ENCODE measurements at places on chromosomes 5 and 9.

- DNase-seq: no peak
Measured at GRCh38 chr9:4489919-4490704, at the start of gene SLC1A1. Gene SLC1A1, plus strand, starts transcription at chr9:4490468. Its CDS starts 212 bp downstream, at chr9:4490680.

- DNase-seq: no peak
Measured at GRCh38 chr9:113541019-113541900, 77.7 kb downstream of the RGS3 start.

- DNase-seq: no peak
Measured at GRCh38 chr9:126591083-126591482, 22.6 kb upstream of the LMX1B start.

DNA sequence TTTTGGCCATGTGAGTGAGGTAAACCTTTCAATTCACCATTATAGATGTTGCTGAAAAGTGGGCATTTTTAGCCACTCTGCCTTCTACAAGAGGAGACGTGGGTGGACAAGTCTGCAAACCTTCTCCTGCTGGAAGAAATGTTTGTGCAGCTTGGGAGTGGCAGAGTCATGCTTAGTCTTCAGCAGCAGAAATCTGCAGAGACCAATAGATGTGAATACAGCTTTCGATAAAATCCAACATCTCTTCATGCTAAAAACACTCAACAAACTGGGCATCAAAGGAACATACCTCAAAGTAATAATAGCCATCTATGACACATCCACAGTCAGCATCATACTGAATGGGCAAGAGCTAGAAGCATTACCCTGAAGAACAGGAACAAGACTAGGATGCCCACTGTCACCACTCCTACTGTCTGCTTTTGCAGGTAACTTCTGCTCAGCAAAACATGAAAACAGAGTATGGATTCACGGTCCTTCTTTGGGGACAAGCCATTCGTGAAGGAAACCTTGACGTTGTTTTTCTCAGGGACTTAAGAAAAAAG lies 91.3 kb downstream of the RALGPS1 start:
- DNase-seq: no peak

DNA sequence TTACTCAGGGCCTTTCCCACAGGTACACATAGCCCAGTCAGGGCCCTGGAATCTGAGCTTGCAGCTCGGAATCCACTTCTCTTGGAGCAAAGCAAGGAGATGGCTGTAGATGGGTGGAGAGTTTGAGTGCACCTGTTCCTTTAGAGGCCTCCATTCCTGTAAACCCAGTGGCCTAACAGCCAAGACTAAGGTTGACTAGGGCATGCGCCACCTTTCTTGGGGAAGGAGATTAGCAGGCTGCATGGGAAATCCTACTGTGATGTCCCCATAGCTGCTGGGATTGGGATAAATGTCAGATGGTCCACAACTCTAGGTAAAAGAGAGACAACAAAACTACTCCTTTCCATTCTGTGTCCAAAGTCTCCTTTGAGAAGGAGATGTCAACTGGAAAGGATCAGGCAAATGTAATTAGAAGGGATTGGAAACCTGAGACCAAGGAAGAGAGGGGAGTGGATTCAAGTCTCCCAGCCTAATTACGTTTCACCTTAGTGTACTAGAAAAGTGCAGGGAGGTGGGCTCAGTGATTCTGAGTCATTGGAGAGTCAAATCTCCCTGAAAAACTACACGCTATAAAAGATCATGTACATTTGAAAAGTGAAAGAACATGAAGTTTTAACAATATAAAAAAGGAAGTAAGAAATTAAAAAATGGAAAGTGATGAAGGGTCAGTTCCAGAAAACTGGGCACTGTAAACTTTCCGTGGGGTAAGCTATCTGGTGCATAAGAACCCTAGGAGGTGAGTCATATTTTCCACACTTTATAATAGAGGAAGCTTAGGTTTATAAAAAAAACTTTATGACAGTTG lies 104.2 kb downstream of the SEC61B start:
- DNase-seq: no peak

DNA sequence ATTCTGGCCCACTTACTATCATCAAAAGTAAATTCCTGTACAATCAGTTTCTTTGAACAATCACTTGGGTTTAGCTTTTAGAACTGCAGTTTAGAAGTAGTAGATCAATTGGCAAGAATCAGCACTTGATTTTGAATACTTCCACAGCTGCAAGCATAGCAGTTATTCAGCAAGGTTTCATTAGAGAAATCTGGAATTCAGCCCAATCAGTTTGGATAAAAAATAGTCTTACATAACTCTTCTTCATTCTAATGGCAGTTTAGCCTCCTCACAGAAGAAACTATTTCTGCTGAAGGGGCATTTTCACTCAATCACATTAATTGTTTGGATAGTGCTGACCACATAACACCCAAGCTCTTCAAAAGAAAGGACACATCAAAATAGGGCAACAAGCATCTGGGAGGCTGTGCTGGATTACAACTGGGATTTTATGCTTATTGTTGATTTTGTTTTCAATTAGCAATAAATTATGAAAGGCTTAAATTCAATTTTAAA lies 336.2 kb upstream of the PDE4D start:
- no peak for DNase-seq

- no peak for DNase-seq
Measured at GRCh38 chr9:4318741-4319140, 18.9 kb upstream of the GLIS3 start.

DNA sequence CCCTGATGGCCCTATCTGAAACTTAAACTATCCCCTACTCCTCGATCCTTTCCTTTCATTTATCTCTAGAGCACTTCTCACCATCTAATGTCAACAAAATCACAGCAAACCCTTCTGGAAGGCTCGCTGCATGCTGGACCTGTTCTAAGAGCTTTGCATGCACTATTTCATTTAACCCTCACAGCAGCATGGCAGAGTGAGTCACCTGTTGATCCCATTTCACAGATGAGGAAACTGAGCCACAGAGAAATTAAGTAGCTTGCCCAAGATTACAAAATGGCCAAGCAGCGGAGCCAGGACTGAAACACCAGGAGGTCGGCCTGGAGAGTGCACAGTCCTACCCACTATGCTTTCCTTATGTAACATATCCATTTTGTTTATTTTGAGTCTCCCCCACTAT lies 93.1 kb downstream of the ZNF622 start:
- DNase-seq: no peak

DNA sequence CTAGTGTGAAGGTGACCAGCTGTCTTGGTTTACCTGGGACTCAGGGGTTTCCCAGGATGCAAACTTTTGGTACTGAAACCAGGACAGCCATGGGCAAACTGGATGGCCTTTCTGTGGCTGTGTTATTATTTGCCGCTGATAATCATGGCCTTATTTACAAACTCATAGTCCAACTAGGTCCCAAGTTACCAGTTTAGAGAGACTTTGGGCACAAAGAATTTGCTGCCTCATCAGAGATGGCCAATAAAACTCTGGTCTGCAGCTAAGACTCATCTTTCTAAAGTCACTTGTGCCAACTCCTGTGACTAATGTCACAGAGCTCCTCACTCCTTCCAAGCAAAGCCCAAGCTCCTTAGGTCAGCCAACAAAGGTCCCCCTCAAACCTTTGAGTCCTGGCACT lies 47.5 kb upstream of the PLPP6 start:
- DNase-seq: no peak

- DNase-seq: no peak
Measured at GRCh38 chr9:82513242-82513751, 524.7 kb downstream of the SPATA31D1 start.

DNA sequence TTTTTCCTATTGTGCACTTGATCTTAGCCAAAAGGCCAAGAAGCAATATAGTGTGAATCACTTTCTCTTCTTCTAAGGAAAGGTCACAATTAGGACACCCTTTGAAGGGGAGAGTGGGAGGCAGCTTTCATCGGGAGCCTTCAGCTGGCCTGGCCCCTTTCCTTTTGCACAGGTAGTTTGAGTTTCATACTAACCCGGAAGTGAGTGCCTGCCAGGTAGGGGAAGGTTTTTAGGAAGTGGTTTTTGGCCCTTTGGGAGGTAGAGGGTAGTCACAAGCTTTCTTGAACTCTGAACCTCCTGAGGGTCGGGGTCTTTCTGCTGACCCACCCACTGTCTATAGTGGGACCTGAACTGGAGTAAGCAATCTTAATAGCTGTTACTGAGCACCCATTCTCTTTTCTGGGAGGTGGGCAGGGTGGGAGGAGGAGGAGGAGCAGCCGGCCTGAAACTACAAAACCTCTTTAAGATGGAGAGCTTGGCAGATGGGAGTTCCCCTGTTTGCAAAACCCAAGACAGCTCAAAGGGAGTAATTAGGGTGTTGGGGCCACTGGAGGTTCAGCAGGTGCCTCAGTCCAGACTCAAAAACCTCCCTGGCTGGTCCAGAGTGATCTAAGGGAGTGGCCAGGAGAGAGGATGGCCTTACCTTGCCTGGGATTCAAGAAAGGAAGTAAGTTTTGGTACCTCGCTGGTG lies 6.0 kb downstream of the LARP1 start:
- no peak for DNase-seq

GRCh38 chr5:167624053-167624452 lies 667.4 kb upstream of the WWC1 start:
- DNase-seq: no peak

DNA sequence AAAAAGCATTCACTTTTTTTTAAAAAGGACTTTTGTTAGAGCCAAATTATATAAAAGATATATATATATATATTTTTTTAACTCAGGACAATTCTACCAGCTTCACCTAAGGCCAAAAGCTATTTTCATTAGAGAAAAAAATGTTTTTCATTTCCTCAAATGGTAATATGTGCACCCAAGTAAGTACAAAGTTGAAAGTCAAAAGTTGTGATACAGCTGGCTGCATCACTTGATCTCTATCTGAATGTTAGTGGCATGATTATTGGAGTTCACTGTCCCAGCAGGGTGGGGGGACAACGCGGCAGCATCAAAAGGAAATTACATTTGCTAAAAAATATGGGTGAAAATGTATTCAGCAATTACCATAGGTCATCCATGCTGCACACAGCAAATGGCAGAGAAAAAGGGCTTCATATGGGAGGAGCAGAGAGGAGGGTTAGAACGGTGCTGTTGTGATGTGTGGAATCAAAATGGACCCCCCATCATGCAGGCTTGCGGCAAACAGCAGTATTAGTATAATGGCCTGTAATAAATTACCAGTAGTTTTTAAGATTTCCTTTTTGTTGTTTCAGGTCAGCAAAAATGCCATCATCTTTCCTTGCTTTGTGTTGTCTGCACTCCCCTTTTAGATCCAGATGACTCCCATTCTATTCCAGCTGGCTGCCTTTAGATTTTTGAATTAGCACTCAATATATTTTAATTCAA lies 253.7 kb downstream of the MAT2B start:
- DNase-seq: no peak

DNA sequence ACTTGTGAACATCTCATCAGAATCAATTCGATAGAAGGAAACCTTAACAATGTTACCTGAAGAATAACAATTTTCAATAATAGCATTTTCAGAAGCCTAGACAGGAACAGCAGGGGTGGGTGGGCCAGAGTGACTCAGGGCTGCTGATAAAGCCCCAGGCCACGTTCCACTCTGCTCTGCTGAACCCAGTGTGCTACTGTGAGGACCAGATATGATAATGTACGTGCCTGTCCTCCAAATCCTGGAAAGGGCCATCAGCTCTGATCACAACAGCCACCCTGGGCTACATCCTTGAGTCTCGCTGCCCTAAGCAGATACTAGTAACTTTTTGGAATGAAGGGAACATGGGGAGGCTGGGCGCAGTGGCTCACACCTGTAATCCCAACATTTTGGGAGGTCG lies 91.3 kb downstream of the PRRT1B start:
- no peak for DNase-seq

GRCh38 chr5:53109056-53109442 lies 508 bp downstream of the MOCS2 start:
- DNase-seq: no peak

- no peak for DNase-seq
Measured at GRCh38 chr5:90558344-90559192, at the start of gene ADGRV1. Gene ADGRV1, plus strand, starts transcription at chr5:90558797. Its CDS starts 99 bp downstream, at chr5:90558896.

- DNase-seq: no peak
Measured at GRCh38 chr9:127554966-127555839, 56.9 kb upstream of the STXBP1 start.

DNA sequence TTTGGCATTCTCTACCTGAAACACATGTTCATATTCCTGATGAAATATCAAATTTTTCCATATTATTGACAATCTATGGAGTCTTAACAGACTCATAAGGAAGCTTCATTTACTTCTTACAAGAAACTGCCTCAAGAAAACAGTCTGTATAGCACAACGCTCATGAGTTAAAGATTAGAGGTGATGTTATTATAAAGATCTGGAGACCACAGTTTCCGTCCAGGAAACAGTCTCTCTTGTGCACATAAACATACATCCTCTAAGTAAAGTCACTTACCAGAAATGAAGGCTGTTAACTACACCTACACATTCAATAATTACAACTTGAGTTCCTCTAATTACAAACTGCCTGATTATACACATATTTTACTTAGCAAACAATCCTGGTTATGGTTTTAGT lies 86.9 kb downstream of the RAPGEF6 start:
- no peak for DNase-seq

DNA sequence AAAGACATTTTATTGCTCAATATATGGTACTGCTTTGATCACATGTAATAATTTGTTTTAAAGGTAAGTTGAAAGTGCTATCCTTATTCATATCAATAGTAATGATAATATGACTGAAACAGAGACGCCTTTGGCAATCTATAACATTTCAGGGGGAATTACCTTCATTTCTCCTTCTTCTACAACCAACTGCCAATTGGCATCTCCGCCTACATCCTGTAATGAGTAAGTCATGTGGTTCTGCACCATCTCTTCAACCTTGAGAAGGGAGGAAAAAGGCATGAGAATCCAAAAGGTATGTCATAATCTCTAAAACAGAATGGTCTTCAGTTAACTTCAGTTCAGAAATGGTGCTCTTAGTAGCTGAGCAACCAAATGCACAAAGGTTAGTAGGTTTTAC lies 52.4 kb downstream of the HMGCR start:
- no peak for DNase-seq

- DNase-seq: peak; percentile 56
Measured at GRCh38 chr9:95874989-95875304, 544 bp upstream of the ERCC6L2 start.

DNA sequence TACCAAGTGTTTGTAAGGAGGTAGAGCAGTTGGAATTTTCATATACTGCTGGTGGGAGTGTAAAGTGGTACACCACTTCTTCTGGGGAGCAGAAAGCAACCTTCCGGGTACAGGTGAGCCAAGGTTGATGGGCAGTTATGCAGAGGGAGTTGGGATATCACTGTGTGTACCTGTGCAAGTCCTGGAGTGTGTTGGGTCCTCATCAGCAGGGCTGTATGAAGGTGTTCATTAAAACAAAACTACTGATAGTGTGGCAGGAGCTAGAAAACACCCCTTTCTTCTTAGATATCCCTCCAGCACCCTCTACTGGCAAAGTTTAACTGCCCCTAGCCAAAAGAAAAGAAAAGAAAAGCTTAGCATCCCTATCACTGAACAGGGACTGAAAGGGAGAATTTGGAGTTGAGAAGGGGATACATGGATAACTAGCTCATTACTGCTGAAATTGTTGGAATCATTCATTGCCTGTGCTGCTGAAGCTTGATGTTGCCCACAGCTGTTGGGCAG lies 10.7 kb downstream of the MARCHF6 start:
- DNase-seq: no peak

- DNase-seq: no peak
Measured at GRCh38 chr5:124537107-124537506, 209.3 kb downstream of the ZNF608 start.
